ENCODE measurements at places on chromosomes 2 and 18.

DNA sequence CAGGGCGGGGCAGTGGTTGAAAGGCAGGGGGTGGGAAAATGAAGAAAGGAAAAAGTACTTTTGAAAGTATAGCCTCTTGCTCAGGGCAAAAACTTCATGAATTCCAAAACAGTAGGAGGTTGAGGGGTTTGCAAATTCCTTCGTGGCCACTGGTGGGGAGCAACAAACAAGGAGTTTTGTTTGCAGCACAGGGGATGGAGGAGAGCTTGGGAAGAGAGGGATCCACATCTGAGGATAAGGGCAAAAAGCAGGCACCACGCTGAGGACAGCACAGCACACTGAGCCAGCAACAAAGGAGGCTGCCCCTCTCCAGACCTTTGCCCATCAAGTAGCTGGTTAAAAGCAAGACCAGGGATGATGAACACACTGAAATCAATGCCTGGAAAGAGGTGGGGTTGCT lies 148.9 kb downstream of the TCF4 start:
- H3K36me3 ChIP-seq, result no peaks in the 10 kb centered on the region
- no peak overlapping the region for H3K27ac ChIP-seq
- no peaks in the 10 kb centered on the region for H3K4me1 ChIP-seq
- H3K27me3 ChIP-seq, result no peaks in the 10 kb centered on the region
- no peak overlapping the region for H3K4me3 ChIP-seq

- H3K27me3 ChIP-seq, result peaks cover 37% of the 10 kb centered on the region
- no peak overlapping the region for H3K27ac ChIP-seq
- no peak overlapping the region for H3K4me3 ChIP-seq
- no peaks in the 10 kb centered on the region for H3K36me3 ChIP-seq
These were observed 41.4 kb upstream of the RPL31 start for GRCh38 chr2:100960688-100961087.

GRCh38 chr18:31102025-31102684 lies at the start of gene DSC2:
DSC2 (minus strand) TSS chr18:31102421; CDS start chr18:31101971, 450 bp downstream.
- H3K27ac ChIP-seq, result peak within 1 kb of the TSS; percentile 78
- no peaks in the 10 kb centered on the region for H3K36me3 ChIP-seq
- peak; percentile 68 for DNase-seq

DNA sequence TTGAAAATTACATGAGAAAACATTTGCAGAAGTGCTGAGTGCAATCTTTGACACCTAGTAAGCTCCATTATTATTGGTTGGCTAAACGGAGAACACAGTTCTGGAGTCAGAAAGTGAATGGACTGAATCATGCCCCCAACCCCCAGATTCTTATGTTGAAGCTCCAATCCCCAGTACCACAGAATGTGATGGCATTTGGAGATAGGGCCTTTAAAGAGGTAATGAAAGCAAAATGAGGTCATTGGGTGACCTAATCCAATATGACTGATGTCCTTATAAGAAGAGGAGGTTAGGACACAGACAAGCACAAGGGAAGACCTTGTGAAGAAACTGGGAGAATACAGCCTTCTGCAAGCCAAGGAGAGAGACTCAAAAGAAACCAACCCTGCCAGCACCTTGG lies 200.9 kb upstream of the EPAS1 start:
- no peak for DNase-seq
- no peak overlapping the region for H3K27ac ChIP-seq
- no peak overlapping the region for H3K4me3 ChIP-seq
- peaks cover 8% of the 10 kb centered on the region for H3K4me1 ChIP-seq
- H3K36me3 ChIP-seq, result no peaks in the 10 kb centered on the region

- H3K36me3 ChIP-seq, result no peaks in the 10 kb centered on the region
- no peak for DNase-seq
- H3K27ac ChIP-seq, result no peak overlapping the region
These were observed 140.1 kb downstream of the NR4A2 start for GRCh38 chr2:156192468-156192867.

GRCh38 chr2:163200741-163201140 lies 362.2 kb upstream of the KCNH7 start:
- no peaks in the 10 kb centered on the region for H3K4me1 ChIP-seq
- no peak overlapping the region for H3K4me3 ChIP-seq
- H3K36me3 ChIP-seq, result no peaks in the 10 kb centered on the region
- no peaks in the 10 kb centered on the region for H3K27me3 ChIP-seq
- DNase-seq, result no peak

GRCh38 chr2:15242936-15243461 lies 318.1 kb downstream of the NBAS start:
- DNase-seq, result peak; percentile 39
- peaks cover 15% of the 10 kb centered on the region for H3K4me1 ChIP-seq
- peak overlapping the region; percentile 38 for H3K27ac ChIP-seq
- H3K4me3 ChIP-seq, result no peak overlapping the region
- H3K27me3 ChIP-seq, result no peaks in the 10 kb centered on the region

DNA sequence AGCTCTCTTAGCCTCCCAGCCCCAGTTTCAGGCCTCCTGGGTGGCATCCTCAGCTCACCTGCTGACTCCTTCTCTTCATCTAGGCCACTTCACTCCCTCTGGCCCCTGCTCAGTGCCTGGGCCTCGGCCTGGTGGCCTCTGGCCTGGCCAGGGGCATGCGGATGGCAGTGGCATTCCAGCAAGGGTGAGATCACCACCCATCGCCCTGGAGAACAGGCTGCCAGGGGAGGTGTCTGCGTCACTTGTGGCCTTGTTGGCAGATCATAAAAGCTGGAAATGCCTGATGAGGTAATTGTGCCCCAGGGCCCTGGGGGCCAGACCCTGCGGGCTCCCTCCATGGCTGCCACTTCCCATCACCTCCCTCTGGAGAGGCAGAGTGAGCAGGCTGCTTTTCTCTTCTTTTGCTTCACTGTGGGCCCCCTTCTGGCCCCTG lies 72.5 kb upstream of the SMAD2 start:
- H3K4me1 ChIP-seq, result peaks cover 8% of the 10 kb centered on the region
- H3K27ac ChIP-seq, result no peak overlapping the region
- no peak for DNase-seq
- H3K36me3 ChIP-seq, result no peaks in the 10 kb centered on the region
